Neuronal stem cell (in vitro differentiated cells): ENCODE measurements at places on chromosomes 6 and 20.

- no peak for DNase-seq
Measured at GRCh38 chr6:33276581-33276863, 401 bp upstream of the B3GALT4 start.

GRCh38 chr20:50379049-50379990 is 130.9 kb upstream of the PTPN1 start:
- no peak for DNase-seq

GRCh38 chr20:23034721-23035671 is at the start of gene SSTR4:
SSTR4 (plus strand) TSS chr20:23035312; CDS start chr20:23035484, 172 bp downstream.
- no peak for DNase-seq

- DNase-seq: no peak
Measured at GRCh38 chr20:20219016-20219415, 148.9 kb upstream of the INSM1 start.

- no peak for DNase-seq
Measured at GRCh38 chr6:170243791-170244291, 47.0 kb downstream of the DLL1 start.

DNA sequence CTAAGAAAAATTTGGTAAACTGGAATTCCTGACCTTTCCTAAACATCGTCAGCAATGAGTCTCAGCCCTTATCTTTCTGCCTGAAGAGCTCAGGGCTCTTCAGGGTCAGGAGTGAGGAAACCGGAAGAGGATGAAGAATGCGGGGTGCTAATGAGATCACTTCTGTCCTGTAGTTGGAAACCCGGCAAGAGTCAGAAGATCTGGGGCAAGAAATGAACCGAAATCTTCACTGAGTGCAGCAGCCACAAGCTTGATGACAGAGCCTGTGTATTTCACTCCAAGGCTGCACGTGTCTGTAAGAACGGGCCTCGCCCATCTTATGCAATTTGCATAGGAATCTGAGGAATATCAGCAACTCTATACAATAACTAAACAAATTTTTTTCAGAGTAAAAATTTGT is 60.4 kb upstream of the QKI start:
- DNase-seq: no peak

GRCh38 chr6:146876271-146877151 is 277.7 kb downstream of the ADGB start:
- no peak for DNase-seq

GRCh38 chr20:10971096-10971495 is 297.3 kb upstream of the JAG1 start:
- no peak for DNase-seq

- no peak for DNase-seq
Measured at GRCh38 chr6:155038104-155038503, 43.0 kb downstream of the TIAM2 start.

DNA sequence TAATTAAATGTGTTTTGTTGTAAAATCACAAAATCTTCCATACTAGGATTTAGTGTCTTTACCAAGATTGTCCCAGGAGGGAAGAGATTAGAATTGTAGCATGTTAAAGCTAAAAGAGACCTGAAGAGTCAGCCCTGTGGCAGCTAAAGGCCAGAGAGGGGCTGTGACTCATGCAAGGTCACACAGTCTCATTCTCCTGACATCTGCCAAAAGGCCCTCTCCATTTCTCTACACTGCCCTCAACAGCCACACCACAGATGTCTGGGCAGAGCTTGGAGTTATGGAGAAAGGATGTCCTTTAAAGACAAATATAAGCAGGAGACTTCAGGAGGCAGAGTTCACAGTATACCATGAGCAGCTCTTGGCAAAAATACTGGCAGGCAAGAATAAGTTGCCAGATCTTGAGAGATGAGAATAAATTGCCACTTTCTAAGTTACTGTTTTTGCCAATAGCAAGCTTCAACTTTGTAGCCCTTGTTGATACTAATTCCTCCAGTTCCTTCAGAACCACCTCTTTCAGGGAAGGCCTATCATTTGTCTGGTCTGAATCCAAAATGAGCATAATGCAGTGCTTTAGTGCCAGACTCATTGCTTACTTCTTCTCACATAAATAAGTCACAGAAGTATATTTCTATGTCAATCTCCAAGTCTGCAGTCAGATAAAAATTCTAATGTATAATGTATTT is 41.7 kb downstream of the AKIRIN2 start:
- DNase-seq: no peak

GRCh38 chr20:48300529-48300928 is 515.2 kb upstream of the SULF2 start:
- no peak for DNase-seq

- no peak for DNase-seq
Measured at GRCh38 chr6:108001696-108002231, 43.8 kb upstream of the SEC63 start.

DNA sequence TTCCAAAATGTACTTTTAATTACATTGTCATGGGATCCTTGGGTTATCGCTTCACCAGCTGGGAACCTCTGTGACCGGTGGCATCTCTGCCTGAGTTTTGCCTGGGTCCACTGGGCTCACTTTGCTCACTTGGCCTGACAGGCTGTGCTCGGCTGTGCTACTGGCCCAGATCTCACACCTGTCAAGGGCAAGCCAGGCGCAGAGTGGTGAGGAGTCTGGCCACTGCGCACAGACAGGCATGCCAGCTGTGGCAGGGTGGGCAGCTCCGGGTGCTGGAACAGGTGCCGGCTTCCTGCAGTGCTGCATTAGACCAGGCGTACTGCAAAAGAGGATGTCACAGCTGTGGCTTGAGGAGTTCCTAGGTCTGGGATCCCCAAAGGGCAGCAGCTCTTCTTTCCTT is 489.8 kb downstream of the TENT5A start:
- no peak for DNase-seq

GRCh38 chr6:167759912-167760311 is 66.8 kb upstream of the AFDN start:
- no peak for DNase-seq

GRCh38 chr6:19028201-19028600 is 641.1 kb downstream of the RNF144B start:
- no peak for DNase-seq

DNA sequence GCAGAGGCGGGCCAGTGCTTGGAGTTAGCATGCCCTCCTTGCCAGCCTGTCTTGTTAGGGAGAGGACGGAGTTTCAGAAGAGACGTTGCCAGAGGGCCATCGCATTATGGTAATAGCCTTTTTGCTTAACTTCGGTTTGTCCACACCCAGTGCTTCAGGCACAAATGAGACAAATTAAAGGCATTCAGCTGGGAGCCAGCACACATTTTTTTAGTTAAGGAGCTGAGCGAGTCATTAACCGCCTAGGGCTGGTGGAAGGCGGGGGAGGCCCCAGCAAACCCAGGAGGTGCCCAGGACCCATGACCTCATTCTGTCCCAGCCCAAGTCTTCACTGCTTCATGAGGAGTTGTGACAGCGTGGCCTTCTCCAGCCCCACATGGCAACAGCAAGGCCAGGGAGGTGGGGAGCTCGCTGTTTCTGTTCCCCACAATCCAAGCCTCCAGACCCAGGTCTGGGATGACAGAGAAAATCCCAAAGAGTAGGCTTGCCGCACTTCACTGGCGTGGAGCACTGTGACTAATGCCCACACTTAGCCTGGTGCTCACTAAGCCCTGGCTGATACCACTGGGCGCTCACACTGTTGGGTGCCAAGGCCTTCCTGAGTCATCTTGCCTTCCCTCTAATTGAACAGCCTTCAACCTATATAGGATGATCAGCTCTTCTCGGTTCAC is 237.1 kb downstream of the ANKRD60 start:
- DNase-seq: no peak

DNA sequence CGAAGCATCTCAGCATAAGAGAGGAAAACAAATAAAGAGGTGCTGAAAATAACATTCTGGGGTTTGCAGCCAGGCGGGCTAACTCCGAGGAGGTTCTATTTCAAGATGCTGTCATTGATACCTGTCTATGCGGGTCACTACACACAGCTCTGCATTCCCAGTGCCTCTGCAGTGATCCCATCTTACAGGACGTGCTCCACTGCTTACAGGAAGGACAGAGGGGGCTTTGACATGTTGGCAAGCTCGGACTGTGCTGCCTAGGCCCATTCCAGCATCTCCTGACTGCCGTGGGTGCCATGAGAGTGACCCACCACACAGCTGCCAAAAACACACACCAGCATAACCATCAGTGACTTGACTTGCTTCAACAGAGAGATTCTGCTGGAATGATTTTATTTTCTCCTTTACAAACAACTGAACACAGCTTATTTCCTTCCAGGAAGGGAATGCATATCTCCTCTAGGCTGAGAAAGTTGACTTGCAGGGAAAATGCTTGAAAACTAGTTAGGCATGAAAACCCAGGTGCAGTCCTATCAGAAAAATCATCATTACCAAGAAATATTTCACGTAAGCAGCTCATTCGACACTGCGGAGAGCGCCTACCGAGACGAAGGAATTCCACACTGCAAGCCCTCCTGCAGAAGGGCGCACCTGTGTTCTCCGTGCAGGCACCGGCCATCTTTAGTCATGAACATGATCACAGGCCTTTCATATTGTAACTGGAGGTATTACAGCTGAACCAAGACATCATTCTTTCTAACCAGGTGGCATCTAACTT is 62.5 kb downstream of the RAMACL start:
- DNase-seq: no peak

- DNase-seq: no peak
Measured at GRCh38 chr20:16313917-16314316, 259.3 kb downstream of the KIF16B start.

- DNase-seq: no peak
Measured at GRCh38 chr20:52962183-52962582, 10.0 kb upstream of the TSHZ2 start.

DNA sequence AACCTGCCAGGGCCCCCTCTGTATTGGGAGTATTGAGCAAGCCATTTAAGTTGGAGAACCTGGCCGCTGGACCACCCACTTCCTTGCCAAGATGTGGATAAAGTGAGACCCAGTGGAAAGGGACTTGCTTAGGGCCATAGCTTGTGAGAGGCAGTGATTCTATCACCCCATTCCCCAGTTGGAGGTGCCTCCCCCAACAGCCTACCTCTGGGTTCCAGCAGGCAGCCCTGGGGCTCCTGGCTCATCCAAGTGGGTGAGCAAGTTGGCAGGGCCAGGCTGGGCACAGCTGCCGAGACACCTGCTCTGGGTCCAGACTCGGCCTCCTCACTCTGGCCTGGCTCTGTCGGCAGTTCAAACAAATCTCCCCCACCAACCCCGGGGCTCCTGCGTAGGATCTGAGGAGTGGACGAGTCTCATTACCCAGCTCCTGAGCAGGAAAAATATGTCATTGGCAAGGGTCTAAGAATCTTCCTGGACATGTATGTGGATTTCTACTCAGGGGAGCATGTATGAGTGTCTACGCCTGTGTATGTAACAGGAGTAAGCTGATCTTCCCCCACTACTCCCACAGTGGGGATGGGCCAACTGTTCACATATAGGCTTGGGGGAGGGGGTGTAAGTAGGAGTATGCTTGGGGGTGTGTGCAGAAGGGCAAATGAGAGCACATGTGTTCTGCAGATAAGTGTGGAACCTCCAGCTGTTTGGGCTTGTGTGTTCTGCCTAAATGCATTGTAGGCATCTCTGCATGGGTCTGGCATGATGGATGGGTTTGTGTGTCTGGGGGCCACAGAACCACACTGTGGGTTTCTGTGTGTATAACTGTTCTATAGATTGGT is 1.9 kb downstream of the ID1 start:
- no peak for DNase-seq

DNA sequence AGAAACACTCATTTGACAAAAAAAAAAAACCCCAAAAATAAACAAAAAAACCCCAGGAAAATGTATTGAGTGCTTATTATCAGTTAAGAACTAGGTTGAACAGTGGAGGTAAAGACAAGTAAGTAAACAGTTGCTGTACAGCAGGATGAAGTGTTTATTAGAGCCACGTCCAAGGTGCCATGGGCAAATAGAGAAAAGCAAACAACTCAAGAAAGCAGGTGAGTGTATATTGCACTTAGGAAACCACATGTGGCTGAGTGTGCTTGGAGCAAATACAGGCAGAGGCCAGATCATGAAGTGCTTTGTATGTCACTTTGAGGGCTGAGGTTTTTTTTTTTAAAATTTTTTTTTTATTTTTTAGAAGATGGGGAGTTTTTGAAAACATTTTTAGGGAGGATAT is 98.3 kb downstream of the MACROD2 start:
- no peak for DNase-seq

- no peak for DNase-seq
Measured at GRCh38 chr6:142530566-142530965, 228.8 kb downstream of the ADGRG6 start.

DNA sequence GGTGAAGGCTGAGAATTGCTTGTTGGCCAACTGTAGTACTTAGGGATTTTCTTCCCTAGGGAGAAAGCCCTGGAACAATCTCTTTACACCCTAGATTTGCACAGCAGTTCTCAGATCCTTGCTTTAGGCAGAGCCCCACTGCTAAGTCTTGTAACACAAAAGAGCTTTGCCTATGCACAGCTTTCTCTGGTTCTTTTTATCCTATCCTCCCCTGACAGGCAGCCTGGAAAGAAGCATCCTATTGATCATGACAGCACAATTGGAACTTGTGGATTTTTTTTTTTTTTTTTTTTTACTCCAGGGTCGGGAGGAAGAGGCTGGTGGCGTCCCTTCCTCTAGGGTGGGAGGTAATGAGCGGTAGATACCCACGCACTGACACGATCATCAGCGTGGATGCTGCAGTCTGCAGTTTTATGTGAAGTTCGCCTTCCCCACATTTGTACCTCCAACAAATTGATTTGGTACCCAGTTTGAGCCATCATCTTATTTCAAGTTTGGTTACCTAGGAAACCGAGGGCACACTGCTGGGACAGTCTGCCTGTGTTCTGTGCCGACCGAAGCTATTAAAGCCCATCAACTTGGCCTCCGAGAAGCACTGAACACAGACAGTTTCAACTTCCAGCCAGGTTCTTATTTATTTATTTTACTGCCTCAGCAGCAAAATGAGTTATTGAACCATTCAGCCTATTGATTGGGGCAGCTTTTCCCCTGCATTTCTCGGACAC is 110.1 kb downstream of the NRN1 start:
- no peak for DNase-seq

DNA sequence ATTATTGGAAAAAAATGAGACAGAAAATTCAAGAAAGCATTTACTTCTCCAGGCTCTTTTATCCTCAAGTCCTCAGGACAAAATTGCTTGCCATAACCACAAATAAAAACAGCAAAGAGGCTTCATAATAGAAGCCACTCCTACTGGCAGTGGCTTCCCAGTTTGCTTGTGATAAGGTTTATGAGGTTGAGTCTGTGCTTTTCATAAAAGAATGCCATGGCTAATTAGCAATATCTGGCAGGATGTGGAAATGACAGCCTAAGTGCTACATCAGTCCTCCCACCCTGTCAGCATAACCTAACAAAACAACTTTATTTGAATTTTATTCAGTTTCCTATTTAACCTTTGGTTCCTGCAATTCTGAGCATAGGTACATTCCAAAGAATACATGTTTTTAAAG is 80.9 kb upstream of the HTR1E start:
- DNase-seq: no peak

- no peak for DNase-seq
Measured at GRCh38 chr6:137167702-137168377, 5.6 kb downstream of the IL22RA2 start.

- no peak for DNase-seq
Measured at GRCh38 chr6:169965239-169965638, 213.8 kb downstream of the ERMARD start.

GRCh38 chr20:53399592-53400335 is 193.9 kb downstream of the ZNF217 start:
- no peak for DNase-seq

GRCh38 chr6:10610289-10610688 is 84.1 kb downstream of the C6orf52 start:
- no peak for DNase-seq

GRCh38 chr20:36784900-36785299 is 11.3 kb upstream of the DSN1 start:
- no peak for DNase-seq
